ENCODE measurements at places on chromosomes 1 and 21.

DNA sequence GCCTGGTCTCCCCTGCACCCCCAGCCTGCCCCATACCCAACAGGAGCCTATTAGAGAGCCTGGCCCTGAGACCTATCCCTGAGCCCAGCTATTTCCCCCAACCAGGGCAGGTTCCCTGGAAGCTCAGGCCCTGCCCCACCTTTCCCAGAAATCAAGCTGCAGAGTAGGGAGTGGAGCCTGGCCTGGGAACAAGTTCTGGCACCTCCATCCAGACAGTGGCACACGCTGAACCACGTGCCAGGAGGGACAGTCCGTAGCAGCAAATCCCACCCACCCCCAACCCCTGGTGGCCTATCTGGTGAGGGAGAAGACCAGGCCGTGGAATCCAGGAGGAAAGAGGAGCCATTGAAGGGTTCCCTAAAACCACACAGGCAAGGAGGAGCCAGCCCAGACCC is 22.6 kb downstream of the TNNT2 start:
- no peak for DNase-seq

GRCh38 chr1:89588480-89588879 is 44.4 kb upstream of the LRRC8C start:
- DNase-seq, result no peak

GRCh38 chr1:182770232-182770631 is 19.3 kb upstream of the NPL start:
- DNase-seq, result no peak

DNA sequence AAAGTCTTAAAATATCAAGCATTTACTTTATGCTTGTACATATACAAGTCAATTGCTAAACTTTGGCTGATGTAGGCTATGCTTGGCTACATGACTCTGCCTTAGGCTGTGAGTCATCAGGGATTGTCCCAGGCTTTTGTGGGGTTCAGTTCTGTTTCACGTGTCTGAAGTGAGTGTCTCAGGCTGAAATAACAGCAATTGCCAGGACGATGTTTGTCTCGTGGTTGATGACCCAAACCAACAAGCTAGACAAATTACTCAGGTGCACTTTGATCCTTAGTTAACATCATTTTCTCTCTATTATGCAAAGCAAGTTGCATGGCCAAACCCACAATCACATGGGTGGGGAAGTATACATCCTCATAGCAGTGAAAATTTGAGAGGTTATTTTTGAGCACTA is 410.1 kb downstream of the BRINP3 start:
- no peak for DNase-seq

DNA sequence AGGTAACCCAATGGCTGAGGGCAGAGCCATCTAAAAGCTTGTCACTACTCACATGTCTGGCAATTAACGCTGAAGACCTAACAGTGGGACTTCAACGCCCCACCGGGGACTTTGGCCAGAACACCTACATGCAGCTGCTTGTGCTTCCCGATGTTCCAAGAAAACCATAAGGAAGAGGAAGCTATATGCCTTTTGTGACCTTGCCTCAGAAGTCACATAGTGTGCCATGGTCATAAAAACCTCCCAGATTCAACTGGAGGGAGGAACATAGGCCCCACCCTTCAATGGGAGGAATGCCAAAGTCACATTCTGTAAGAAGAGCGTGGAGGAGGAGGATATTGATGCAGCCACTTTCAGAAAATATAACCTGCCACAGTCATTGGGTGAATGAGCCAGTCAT is 147.8 kb upstream of the MAGI3 start:
- no peak for DNase-seq
